ENCODE measurements at places on chromosomes 4 and X.

DNA sequence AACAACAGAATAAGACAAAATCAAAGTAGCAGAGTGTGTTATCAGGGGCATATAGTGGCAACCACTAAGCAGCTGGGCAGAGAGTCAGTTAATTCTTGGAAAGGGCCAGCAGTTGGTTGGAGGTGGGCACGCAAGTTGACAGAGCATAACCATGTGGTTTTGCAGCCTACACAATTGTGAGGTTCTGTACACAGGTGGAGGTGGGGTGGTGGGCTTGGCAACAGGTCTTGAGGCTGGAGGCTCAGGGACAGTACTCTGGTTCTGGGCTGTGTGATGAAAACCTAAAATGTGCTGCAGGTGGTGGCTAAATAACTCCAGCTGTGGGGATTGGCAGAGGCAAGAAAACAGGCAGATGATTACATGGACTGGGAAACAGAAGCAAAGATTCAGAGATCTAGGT lies 1112.7 kb downstream of the PDHA2 start:
- no peak for DNase-seq

GRCh38 chrX:39613482-39613995 lies 484.2 kb downstream of the BCOR start:
- no peak for DNase-seq

DNA sequence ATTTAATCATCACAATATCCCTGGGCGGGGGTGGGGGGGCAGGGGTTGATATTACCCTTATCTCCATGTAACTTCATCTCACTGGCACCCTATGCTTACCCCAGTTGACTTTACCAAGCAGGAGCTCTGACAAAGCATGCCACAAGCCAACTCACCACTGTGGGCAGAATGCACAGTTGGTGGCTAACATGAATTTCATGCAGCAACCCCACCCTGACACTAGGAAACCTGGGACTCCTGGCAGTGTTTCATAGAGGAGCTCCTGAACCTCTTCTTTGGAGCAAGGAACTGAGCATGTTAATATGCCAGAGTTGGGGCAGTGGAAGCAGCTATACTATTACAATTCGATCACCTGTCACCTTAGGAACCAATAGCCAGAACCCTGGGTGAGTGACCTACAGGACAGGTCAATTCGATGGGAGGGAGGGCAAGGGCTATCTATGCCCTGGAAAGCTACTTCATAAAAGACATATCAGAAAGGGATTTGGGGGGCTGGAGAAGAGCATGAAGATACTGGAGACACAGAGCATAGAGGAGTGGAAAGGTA lies 97.2 kb upstream of the ACSL4 start:
- no peak for DNase-seq

DNA sequence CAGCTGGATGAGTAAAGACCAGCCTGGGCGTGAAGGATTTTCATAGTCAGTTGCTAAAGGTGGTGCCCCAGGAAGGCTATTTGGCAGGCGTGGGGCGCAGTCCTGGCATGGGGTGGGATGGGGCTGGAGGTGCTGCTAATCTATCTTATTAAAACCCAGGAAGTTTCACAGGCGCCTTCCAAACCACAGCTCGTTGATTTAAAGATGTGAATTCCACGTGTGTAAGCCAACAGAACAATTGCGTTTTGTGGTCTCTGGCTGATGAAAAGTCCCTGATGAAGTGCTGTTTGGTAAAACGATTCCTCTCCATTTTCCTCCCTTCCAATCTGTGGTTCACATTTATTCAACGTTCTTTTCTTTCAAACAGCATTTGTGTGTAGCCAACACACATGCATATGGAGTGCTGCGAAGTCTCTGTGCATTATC lies 105.0 kb downstream of the TBL1X start:
- no peak for DNase-seq

GRCh38 chr4:55973650-55974049 lies 24.9 kb downstream of the CEP135 start:
- no peak for DNase-seq

GRCh38 chr4:102168580-102168979 lies 176.7 kb downstream of the SLC39A8 start:
- DNase-seq = no peak

- no peak for DNase-seq
Measured at GRCh38 chrX:26522501-26522900, 306.5 kb downstream of the MAGEB5 start.

DNA sequence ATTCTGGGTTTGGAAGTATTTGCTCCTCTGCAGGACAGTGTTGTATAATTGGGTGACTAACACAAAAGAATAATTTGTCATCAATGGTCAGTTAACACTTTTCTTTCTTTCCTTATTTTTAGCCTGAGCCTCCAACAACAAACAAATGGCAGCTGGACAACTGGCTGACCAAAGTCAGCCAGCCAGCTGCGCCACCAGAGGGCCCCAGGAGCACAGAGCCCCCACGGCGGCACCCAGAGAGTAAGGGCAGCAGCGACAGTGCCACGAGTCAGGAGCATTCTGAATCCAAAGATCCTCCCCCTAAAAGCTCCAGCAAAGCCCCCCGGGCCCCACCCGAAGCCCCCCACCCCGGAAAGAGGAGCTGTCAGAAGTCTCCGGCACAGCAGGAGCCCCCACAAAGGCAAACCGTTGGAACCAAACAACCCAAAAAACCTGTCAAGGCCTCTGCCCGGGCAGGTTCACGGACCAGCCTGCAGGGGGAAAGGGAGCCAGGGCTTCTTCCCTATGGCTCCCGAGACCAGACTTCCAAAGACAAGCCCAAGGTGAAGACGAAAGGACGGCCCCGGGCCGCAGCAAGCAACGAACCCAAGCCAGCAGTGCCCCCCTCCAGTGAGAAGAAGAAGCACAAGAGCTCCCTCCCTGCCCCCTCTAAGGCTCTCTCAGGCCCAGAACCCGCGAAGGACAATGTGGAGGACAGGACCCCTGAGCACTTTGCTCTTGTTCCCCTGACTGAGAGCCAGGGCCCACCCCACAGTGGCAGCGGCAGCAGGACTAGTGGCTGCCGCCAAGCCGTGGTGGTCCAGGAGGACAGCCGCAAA lies 106.0 kb downstream of the KLHL8 start:
- DNase-seq = no peak

- no peak for DNase-seq
Measured at GRCh38 chr4:67770422-67770821, 16.2 kb upstream of the GNRHR start.

DNA sequence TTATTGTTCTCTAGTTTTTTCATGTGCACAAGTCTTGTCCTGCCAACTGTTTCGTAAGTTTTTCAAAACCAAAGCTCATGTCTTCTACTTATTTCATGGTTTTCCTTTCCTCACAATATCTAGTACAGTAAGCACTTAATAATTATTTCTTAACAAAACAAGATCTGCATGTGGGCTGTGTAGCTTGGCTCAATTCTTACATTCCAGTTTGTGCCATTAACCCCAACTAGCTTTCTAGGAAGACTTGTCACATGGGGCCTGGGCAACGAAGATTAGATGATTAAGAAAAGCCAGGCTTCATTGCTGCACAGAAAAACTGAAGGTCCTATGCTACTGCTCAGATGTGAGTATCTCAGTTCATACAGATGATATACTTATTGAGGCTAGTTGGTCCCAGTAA lies 155.3 kb upstream of the TEX13A start:
- no peak for DNase-seq

DNA sequence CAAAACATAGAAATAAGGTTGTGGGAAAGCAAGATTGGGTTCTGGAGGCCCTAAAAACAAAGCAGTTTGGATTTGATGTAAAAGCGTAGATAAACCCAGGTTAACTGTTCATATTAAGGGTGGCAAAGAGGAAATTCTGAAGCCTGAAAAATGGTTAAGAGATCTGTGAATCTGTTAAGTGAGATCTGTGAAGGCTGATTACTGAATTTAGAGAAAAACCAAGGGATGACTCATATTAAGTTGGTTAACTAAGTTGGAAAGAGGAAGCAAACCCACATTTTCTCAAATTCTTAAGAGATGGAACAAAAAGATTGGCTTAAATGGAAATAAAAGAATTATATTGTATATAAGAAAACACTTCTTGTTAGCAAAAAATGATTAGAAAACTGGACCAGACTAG lies 22.8 kb downstream of the GPAT3 start:
- no peak for DNase-seq

DNA sequence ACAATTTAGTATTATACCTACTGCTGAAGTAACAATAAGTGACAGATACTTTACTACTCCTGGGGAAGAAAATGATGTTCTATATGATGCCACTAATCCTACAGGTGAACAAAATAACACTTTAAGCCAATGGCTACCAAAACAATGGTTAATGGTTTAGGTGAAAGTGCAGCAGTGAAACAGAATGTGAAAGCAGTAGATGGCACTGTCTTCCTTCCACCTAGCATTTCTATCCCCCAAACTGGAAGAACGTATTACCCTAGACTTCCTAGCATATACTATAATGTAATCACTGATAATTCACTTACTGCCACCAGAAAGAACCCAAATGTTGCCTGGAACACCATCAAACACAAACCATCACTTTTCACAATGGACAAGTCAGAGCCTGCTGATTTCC lies 18.9 kb upstream of the CABS1 start:
- no peak for DNase-seq

GRCh38 chr4:4385729-4386295 lies 1.1 kb upstream of the NSG1 start:
- DNase-seq = no peak

- DNase-seq = no peak
Measured at GRCh38 chrX:14050709-14051108, 21.0 kb upstream of the GEMIN8 start.

DNA sequence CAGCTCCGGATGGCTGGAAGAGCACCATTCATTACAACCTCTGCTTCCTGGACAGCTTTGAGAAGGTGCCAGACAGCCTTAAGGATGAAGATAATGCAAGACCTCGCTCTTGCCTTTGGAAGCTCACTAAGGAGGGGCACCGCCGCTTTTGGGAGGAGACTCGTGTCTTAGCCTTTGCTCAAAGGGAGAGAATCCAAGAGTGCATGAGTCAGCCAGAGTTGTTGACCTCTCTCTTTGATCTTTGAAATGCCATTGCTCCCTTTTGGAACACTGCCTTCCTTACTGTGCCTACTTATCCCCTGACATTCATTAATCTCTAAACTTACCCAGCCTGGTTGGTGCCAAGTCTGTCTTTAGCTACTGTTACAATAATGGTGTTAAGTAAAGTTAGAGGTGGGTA lies 1.2 kb downstream of the FOXR2 start:
- DNase-seq = no peak

- DNase-seq = no peak
Measured at GRCh38 chr4:176902710-176903323, 110.1 kb upstream of the VEGFC start.

GRCh38 chr4:14399848-14400247 lies 602.4 kb upstream of the CPEB2 start:
- DNase-seq = no peak

DNA sequence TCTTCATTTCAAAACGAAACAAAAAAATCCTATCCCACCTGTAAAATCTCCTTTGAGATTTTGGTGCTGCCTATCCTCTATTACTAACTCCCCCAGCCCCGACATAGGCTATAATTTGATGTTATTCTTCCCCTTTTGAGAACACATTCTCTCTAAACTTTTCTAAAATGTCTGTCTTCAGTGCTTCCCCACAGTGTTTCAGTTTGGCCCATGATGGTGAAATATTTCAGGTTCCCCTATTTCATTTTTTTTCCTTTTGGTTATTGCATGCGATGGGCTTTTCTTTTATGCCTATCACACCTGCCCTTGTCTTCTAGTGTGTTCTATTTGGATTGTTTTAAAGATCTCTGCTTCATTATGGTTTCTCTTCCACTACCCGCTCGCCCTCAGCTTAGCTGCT lies 14.7 kb downstream of the BCORL1 start:
- DNase-seq = no peak

- DNase-seq = no peak
Measured at GRCh38 chr4:153529646-153530045, 63.5 kb downstream of the TMEM131L start.

DNA sequence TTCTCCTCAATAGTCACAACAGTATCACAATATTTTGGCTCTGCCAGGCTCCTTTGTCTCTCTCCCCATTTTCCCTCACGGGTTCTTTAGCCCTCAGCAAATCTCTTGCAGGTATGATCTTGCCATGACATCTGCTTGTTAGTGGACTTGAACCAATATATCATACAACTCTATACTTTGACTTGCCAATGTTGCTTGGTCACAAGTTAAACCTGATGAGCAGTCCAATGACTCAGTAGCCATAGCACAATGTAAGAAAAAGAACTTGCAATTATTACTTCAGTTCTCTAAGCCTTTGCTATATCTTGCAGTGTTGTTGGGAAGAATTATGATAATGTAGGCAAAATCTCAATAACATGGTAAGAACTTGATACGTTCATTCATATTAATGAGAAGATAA lies 174.6 kb upstream of the NRK start:
- DNase-seq = no peak

Data from stimulated activated CD4-positive, alpha-beta T cell treated with anti-CD3 and anti-CD28 coated beads, Interleukin-1b, Interleukin-23, amount 100 ng/mL, for 1 hour (primary cell).